ENCODE measurements at places on chromosomes 5 and 9. TPM values are rescaled to one million over a fixed set of nuclear protein-coding genes. Genes with fewer than 3 reads are reported as not detected.
A peak's percentile ranks its signal among the peaks of the same experiment; 100 is the strongest.

Gene PCDHGB6
- 13.4 TPM for total RNA-seq

Gene FRMD3
- 0.93 TPM for total RNA-seq

Gene HMMR
- 52.7 TPM for total RNA-seq

Gene PRSS3
- total RNA-seq = 29.5 TPM

GRCh38 chr9:37340961-37341360, 81.5 kb upstream of the GRHPR start:
- H3K27ac ChIP-seq = no peak overlapping the region
- no peak overlapping the region for H3K4me3 ChIP-seq
- no peaks in the 10 kb centered on the region for H3K36me3 ChIP-seq

DNA sequence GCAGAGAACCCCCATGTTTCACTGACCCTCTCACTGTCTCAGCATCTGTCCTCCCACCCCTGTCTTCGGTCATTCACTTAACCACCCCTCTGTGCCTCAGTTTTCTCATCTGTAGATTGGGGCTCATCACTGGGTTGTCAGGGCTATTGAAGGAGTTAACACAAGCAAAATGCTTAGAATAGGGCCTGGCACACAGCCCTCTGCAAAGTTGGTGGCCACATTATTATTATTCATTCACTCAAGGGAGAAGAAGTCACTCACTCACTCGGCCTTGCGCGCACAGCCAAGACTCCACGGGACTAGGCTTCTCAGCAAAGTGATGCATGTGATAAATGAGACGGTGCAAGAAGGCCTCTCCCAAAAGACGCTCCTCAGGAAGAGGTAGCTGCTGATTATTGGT, 8.0 kb downstream of the PDGFRB start:
- peaks cover 8% of the 10 kb centered on the region for H3K4me1 ChIP-seq
- peaks cover 42% of the 10 kb centered on the region for H3K27me3 ChIP-seq
- H3K27ac ChIP-seq = no peak overlapping the region

DNA sequence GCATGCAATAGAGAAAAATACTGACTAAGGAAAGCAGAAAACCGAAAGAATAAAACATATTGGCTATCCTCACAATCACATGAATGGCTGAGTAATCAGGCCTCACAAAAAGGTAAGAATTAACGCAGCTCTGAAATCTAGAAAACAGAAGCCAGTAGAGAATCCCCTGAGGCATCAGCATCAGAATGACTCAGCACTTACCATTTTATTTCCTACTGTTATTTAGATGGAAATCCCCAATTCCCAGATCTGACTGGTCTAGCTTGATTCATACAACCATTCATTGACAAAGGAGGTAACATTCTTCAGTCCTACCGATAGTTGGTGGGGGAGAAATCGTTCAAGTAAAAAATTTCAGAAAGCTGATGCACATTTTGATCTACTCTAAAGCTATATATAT, 1408.4 kb upstream of the WWC1 start:
- no peaks in the 10 kb centered on the region for H3K36me3 ChIP-seq
- H3K4me3 ChIP-seq = no peak overlapping the region
- no peaks in the 10 kb centered on the region for H3K27me3 ChIP-seq
- peak; percentile 28 for DNase-seq
- peak overlapping the region; percentile 68 for H3K27ac ChIP-seq

DNA sequence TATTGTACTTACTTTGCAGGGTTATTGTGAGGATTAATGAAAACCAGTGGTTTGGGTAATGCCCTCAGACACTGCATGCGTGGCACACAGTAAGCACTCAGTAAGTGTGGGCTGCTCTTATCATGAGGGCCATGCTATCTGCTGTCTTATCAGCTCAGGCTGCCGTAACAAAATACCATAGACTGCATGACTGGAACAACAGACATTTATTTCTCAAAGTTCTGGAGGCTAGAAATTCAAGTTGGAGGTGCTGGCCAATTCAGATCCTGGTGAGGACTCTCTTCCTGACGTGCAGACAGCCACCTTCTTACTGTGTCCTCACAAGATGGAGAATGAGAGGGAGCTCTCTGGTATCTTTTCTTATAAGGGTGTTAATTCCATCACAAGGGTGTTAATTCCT, 23.9 kb upstream of the SH3PXD2B start:
- DNase-seq = no peak
- H3K27me3 ChIP-seq = peaks cover 52% of the 10 kb centered on the region
- no peaks in the 10 kb centered on the region for H3K4me1 ChIP-seq
- no peaks in the 10 kb centered on the region for H3K36me3 ChIP-seq

- H3K27me3 ChIP-seq = no peaks in the 10 kb centered on the region
- H3K4me3 ChIP-seq = no peak overlapping the region
- H3K4me1 ChIP-seq = peaks cover 10% of the 10 kb centered on the region
- DNase-seq = no peak
Measured at GRCh38 chr9:73200694-73201452, 49.2 kb downstream of the ANXA1 start.

GRCh38 chr9:1732670-1733069, 282.5 kb upstream of the SMARCA2 start:
- no peaks in the 10 kb centered on the region for H3K27me3 ChIP-seq
- no peaks in the 10 kb centered on the region for H3K36me3 ChIP-seq
- H3K4me1 ChIP-seq = no peaks in the 10 kb centered on the region
- no peak for DNase-seq
- no peak overlapping the region for H3K4me3 ChIP-seq

GRCh38 chr5:91158011-91158410, 225.1 kb downstream of the ARRDC3 start:
- H3K36me3 ChIP-seq = peaks cover 12% of the 10 kb centered on the region
- no peak overlapping the region for H3K27ac ChIP-seq
- no peak overlapping the region for H3K4me3 ChIP-seq
- H3K4me1 ChIP-seq = peaks cover 52% of the 10 kb centered on the region
- no peak for DNase-seq
- no peaks in the 10 kb centered on the region for H3K27me3 ChIP-seq

DNA sequence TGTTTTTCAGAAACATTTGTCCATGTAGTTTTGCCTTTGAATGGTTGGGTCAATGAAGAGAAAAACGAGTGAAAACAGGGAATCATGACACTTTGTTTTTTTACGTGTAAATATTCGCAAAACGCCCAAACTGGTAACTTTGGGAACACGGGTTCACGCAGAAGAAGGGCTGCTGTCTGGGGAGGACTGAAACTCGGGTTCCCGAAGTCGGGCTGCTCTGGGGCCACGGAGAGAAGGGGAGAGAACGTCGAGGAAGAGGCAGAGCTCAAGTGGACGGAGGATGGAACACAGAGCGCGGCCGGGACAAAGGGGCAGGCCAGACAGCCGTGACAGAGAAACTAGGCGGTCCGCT, 478 bp upstream of the SETD9 start:
- H3K4me3 ChIP-seq = peak overlapping the region; percentile 98
- H3K36me3 ChIP-seq = peaks cover 26% of the 10 kb centered on the region
- no peak for DNase-seq
- H3K27ac ChIP-seq = peak overlapping the region; percentile 97
- H3K4me1 ChIP-seq = peaks cover 10% of the 10 kb centered on the region
- H3K27me3 ChIP-seq = no peaks in the 10 kb centered on the region

DNA sequence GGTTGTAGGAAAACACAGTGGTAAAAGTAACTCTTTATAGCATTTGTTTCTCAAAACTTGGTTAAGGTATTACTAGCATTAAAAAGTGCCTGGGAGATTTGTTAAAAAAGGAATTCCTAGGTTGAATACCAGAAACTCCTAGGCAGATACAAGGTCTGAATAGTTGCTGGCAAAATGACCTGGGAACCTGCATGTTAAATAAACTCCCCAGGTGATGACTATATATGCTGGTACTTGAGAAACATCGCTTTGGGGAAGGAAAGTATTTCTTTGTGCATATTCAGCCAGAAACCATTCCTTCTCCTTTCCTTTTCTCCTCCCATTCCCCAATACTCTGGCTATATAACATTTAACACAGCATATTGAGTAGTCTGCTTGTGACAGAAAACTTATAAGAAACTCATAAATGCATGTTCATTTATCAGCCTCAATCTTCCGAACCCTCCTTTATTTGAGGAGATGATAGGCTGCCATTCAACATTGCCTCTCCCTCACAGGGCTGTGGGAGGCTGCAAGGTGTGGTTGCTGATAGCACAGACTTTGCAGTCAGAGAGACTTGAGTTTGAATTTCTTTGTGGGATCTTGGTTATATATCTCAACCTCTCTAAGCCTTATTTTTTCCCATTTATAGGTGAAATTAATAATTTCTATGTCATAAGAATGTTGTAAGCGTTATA, 28.7 kb downstream of the PCSK1 start:
- no peak for DNase-seq
- H3K4me1 ChIP-seq = no peaks in the 10 kb centered on the region
- no peaks in the 10 kb centered on the region for H3K36me3 ChIP-seq

GRCh38 chr5:136080113-136080482, 51.3 kb downstream of the TGFBI start:
- no peak for DNase-seq
- H3K4me3 ChIP-seq = peak overlapping the region; percentile 71
- no peaks in the 10 kb centered on the region for H3K4me1 ChIP-seq

DNA sequence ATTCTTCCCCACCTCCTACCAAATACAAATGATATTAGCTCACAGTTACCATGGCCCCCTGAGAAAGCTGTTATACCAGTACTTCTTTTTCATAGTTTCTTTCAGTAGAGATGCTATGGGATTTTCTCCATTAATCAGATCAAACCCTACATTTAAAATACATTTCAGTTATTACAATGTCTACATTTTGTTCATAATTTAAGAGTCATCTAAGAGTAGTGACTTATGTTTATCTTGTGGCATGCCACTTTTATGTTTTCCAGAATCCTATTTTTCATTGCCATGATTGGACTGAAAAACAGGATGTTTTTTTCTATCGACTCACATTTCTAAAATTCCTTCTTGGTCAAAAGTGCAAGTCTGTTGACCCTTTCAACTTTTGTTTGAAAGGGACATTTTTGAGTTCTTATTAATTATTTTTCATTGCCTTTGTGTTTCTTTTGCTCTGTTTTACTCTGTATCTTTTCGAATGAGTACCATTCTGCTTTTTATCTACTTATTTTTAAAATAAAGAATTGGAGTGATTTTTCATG, 77.4 kb upstream of the ANXA1 start:
- peaks cover 28% of the 10 kb centered on the region for H3K4me1 ChIP-seq
- H3K4me3 ChIP-seq = no peak overlapping the region
- no peak for DNase-seq
- H3K27me3 ChIP-seq = no peaks in the 10 kb centered on the region
- peak overlapping the region; percentile 75 for H3K27ac ChIP-seq

- peak; percentile 44 for DNase-seq
- H3K4me3 ChIP-seq = no peak overlapping the region
- peaks cover 11% of the 10 kb centered on the region for H3K4me1 ChIP-seq
- H3K27me3 ChIP-seq = no peaks in the 10 kb centered on the region
- peaks cover 4% of the 10 kb centered on the region for H3K36me3 ChIP-seq
Measured at GRCh38 chr5:56501781-56502557, 268.8 kb upstream of the ANKRD55 start.

DNA sequence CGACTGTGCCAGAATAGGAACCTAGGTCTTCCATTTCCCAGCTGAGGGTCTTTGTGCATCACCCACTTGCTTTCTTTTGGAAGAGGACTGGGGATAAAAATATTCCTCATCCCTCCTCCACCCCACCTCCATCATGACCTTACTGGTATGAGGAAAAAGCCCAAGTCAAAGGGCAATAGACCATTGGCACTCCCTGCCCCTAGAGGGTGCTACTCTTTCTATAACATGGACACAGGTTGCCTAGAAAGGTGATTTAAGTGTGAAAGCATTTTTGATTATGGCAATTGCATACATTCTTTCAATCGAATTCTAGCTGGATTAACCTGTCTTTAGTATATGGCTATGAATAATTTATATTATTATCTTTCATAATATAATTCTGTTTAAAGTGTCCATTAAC, 22.8 kb upstream of the ZNF618 start:
- no peak overlapping the region for H3K27ac ChIP-seq
- peak; percentile 26 for DNase-seq
- H3K27me3 ChIP-seq = no peaks in the 10 kb centered on the region
- peaks cover 14% of the 10 kb centered on the region for H3K4me1 ChIP-seq
- H3K36me3 ChIP-seq = peaks cover 3% of the 10 kb centered on the region
- H3K4me3 ChIP-seq = no peak overlapping the region

- H3K4me1 ChIP-seq = peaks cover 14% of the 10 kb centered on the region
- H3K4me3 ChIP-seq = peak overlapping the region; percentile 54
- no peak overlapping the region for H3K27ac ChIP-seq
- peak; percentile 44 for DNase-seq
Measured at GRCh38 chr9:108786901-108787689, 68.7 kb downstream of the ACTL7B start.

Data from Calu3 (cell line).